ENCODE measurements at places on chromosomes 5 and 9.

DNA sequence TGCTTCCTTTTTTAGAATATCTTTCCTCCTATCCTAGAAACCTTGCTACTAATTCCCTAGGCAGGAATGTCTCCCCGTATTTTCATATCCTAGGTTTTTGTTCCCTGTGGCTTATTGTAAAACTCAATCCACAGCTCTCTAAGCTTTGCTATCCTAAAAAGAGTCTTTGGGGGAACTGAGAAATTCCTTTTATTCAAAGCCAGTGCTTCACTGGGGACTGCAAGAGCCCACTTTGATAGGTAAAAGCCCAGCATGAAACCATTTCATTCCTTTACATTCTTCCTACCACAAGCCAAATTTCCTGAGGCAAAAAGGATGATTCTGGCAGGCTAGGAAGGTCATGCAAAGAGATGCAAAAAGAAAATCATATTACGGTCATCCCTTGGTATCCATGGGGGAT is 5.8 kb upstream of the HACD4 start:
- DNase-seq, result no peak

DNA sequence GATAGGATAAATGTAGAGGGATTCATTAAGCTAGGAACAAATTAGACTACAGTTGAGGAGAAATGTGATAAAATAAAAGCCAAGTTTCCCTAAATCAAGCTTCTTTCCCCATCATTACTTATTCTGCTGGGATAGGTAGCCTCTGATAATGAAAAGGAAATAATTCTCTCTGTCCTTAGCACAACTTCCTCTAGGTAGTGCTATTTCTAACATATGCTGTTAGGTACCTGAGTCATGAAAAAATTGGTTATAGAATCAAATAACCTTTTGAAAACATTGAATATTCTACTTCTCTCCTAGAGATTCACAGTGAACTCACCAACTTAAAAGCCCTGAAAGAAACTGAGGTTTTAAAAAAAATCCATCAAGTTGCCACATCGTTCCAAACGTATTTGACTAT is 1793.1 kb downstream of the EFNA5 start:
- no peak for DNase-seq

DNA sequence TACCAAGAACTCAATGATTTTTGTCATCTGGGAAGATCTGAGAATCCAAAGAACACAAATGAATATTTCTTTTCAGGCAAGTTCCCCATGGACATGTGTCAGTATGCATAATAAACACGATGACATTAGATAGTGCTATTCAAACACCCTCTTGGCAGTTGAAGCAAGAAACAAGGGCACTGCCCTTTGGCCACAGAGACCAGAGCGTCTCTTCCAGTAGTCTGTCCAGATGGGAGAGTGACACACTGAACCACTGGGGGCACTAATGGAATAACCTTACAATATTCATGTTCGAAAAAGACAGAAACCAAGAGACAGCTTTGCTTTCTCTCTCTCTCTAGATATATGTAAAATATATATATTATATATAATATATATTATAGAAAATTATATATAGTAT is 301.9 kb downstream of the CTNND2 start:
- DNase-seq, result peak; percentile 17

- DNase-seq, result no peak
These were observed 81.2 kb downstream of the OTULIN start for GRCh38 chr5:14745753-14746152.

GRCh38 chr9:110455860-110456259 is 118.2 kb upstream of the TXNDC8 start:
- no peak for DNase-seq

DNA sequence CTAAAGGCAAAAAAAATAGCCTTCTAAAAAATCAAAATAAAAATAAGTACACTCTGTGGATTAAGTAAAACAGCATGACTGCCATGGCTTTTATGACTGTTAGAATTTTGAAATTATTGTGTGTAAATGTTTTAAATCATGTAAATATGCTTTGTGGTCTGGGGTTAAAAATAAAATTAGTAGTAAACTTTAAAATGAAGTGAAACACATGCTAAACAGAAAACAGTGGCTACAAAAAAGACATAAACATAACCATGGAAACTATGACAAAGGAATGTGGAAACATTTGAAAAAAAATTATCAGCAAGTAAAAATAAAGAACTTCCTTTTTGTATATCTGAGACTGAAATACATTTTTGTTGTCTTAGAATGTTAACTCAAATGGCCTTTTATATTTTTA is 134.5 kb upstream of the SPEF2 start:
- DNase-seq, result no peak

- peak; percentile 71 for DNase-seq
These were observed 1.5 kb downstream of the SMARCA2 start for GRCh38 chr9:2016408-2017330.

Measured in K562 (cell line).